Activated CD8-positive, alpha-beta memory T cell treated with anti-CD3 and anti-CD28 coated beads for 4 hours (primary cell): ENCODE measurements at places on chromosomes 11 and 22.

GRCh38 chr11:89405629-89406028 is 85.5 kb downstream of the NOX4 start:
- DNase-seq = no peak

DNA sequence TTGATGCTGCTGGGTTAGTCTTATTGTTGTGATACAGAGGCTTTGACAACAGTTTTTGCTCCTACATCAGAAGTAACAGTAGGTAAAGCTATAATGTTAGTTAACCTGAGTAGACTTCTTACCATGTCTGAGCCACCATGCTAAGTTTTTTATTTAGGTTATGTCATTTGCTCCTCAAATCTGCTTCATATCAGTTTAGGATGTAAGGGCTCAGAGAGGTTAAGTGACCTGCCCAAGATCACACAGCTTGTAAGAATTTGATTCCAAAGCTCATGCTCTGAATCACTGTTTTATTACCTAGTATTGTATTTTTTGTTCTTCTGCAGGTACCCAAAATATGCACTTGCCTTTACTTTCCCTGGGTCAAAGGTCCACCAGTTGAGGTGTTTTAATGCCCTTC is 161.7 kb downstream of the COMMD9 start:
- DNase-seq = no peak

GRCh38 chr22:40224702-40225101 is 47.0 kb downstream of the TNRC6B start:
- DNase-seq = no peak

- no peak for DNase-seq
These were observed 112.3 kb downstream of the IGLL1 start for GRCh38 chr22:23467721-23468294.

DNA sequence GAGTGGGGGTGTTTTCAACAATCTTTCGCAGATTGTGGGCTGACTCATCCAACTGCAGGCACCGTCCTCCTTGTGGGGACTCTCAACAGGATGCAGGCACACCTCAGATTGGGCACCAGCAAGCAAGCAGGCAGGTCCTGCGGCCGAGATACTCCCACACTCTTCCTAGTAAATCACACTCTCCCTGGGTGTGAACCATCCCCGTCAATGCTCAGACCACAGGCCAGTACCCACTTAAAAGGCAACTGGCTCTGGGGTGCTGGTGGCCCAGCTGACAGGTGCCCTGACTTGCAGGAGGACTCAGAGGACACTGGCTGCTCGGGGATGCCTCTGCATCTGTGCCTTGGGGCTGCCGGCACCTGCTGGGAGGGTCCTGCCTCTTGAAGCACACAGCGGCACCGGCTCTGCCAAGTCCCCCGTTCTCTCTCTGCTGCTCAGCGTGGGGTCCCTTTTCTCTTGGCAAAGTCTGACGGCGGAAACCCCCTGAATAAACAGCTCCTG is 282.5 kb downstream of the CTTN start:
- DNase-seq = no peak

GRCh38 chr11:82676483-82677094 is 57.1 kb downstream of the FAM181B start:
- no peak for DNase-seq

- DNase-seq = no peak
These were observed 70.9 kb downstream of the ZNRF3 start for GRCh38 chr22:28953976-28954880.

DNA sequence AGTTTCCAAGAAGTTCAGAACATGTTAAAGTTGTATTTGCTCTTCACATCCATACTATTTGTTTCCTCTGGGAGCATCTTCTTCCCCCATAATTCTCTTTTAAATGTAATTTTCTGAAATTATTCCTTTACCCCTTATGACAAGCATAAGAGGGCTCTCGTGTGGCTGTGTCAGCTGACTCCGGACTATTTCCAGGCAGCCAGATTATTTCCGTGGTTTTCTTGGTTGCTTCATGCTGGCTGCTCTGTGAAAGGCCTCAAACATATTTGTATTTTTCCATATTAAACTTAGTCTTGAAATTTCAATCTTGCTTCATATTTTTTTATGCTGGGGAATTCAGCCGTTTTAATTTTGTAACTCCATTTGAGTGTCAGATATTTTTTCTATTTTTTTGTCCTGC is 2.8 kb upstream of the MMP1 start:
- no peak for DNase-seq

DNA sequence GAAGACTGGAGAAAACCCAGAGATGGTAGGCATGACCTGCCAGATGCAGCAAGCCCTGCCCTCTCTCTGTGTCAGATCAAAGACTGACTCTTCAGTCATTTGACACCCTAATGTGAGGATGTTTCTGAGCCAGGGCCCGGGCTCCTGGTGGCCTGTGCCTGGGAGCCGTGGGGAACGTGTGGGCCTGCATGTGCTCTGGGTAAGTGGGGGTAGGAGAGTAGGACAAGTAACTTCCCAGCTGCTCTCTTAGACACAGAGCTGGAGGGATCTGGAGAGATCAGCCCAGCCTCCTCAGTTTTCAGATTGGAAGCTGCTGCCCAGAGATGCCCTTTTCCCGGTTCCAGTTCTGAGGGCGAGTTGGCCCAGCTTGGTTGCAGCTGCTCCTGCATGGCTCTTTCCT is 110.8 kb downstream of the TEAD1 start:
- DNase-seq = no peak

DNA sequence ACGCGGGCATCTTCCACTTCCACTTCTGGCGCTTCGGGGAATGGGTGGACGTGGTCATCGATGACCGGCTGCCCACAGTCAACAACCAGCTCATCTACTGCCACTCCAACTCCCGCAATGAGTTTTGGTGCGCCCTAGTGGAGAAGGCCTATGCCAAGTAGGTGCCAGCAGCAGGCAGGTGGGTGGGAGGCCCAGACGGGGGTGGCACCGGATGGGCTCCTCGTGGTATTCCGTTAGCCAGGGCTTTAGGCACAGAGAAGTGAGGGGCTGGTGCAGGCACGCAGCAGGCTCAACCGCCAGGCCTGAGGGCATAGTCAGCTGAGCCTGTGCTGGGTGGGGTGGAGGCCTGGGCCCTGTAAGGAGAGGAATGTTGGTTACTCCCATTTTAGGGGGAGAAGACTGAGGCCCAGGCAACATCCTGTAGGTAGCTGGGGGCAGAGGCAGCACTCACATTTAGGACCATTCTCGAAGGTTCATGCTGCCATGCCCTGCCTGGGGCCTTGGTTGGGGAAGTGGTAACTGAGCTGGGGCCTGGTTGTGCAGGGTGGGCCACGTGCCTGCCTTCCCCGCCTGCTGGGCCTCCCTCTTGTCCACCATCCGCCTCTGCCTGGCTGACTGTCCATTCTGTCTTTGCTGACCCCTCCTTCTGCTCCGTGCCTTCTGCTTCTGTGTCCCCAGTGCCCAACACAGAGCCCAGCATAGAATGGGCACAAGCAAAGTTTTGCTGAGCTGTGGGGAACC is 10.2 kb downstream of the OMP start:
- DNase-seq = no peak

DNA sequence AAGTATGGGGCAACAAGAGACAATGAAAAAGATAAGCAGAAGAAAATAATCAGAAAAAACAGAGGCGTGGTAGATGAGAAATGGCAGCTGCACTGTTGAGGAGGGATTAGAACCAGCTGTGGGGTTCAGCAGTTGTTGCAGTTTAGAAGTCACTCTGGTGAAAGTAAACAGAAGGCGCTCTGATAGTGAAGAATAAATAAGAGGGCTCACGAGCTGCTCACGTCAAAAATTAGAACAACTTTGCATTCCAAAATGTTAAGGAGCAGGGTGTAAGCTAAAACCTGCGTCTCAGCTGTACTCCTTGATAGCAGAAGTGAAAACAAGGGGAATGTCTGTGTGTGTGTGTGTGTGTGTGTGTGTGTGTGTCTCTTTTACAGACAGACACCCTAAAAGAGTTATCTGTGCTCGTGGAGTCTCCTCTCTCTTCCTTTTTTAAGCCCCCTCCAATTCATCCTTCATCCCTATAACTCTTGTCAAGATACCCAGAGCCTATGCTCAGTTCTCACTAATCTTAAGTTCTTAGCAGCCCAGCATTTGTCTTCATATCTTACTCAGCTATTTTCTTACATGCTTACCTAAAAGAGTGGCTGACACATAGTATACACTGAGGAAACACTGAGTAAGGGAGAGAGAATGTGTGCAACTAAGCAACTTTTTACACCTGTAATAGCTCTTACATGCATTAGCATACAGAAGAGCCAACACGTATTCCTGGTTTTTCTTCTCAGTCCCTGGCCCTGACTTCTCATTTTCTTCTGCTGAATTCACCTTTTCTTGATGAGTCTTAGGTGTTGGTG is 8.9 kb downstream of the TTC17 start:
- no peak for DNase-seq

DNA sequence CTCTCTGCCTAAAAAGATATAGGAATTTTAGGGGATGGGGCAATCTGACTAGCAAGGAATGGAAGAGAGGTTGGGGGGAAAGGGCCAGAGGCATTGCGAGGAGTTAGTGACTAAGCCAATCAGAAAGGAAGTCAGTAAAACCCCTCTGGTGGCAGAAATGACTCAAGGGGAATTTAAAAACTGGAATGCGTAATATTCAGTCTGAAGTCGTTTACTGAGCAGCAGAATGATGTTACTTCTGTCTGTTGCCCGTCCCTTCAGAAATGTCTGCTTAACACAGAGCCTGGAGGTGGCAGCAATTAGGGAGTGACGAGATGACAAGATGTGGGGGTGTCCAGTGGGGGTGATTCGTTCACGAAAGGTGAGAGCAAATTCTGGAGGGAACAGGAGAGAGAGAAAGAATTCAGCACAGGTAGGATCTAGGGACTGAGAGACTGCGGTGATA is 107.7 kb upstream of the CLMP start:
- DNase-seq = no peak

- no peak for DNase-seq
These were observed 4.3 kb upstream of the CCND1 start for GRCh38 chr11:69636512-69637197.

GRCh38 chr11:23727794-23728193 is 769.1 kb upstream of the LUZP2 start:
- no peak for DNase-seq

- no peak for DNase-seq
These were observed 434.4 kb downstream of the METTL15 start for GRCh38 chr11:28542561-28542960.

DNA sequence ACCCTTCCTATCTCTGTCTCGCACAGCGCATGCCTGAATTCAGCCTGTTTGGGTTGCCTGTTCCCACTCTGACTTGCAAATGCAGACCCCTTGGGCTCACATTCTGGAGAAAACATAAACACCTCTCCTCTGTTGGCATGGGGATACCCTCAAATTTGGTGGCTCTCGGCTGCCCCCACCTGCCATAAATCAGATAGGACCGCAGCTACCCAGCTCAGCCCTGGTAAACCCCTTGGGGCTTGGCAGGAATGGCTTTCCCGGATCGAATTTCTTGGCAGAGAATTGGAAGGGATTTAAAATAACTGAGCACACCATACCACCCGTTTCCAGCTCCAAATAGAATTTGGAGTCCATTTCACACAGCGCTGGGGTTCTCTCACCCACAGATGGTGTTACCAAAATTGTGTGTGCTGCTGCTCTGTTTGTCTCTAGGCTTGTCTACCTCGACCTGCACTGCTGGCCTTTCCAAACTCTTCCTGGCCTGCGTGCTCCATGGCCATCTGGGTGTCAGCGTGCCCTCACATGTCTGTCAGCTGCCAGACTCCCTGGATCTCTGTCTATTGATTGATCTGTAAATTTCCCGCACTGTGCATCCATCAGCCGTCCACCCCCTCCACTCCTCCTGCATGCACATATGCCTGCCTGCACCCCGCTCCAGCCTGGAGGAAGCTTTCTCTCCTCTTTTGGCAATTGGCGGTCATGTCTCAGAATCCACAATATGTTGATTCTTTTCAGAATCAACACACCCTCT is 134.0 kb downstream of the NTM start:
- no peak for DNase-seq

DNA sequence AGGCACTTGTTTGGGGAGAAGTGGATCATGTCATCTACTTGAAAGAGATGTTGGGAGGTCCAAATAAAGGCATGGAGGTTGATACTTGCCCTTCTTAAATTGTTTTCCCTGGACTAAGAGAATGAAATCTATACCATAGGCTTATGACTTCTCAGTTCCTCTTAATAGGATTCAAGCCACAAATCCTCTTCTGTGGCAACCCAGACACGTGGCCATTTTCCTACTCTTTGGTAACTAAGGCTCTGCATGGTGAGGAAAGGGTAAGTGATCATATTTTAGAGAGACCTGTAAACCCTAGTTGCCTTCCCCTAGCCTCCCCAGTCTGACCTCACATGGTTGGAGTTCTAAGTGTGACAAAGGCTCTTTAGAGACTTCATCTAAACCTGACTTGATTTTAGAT is 72.9 kb upstream of the CD44 start:
- no peak for DNase-seq

- no peak for DNase-seq
These were observed 636.3 kb upstream of the TENM4 start for GRCh38 chr11:80077113-80077512.

GRCh38 chr22:40408718-40409612 is 38.6 kb downstream of the SGSM3 start:
- DNase-seq = no peak

- DNase-seq = no peak
These were observed 1.6 kb upstream of the PAX6 start for GRCh38 chr11:31812383-31813381.

GRCh38 chr11:64885367-64886286 is 7.2 kb upstream of the EHD1 start:
- DNase-seq = no peak

GRCh38 chr22:43897751-43898261 is 6.0 kb upstream of the PNPLA5 start:
- no peak for DNase-seq
